ENCODE measurements at places on chromosomes 2 and 18. TPM values are rescaled to one million over a fixed set of nuclear protein-coding genes. Genes with fewer than 3 reads are reported as not detected.
A peak's percentile ranks its signal among the peaks of the same experiment; 100 is the strongest.

GRCh38 chr2:46298522-46299353 is 1.5 kb downstream of the EPAS1 start:
- no peaks in the 10 kb centered on the region for H3K36me3 ChIP-seq
- DNase-seq, result peak; percentile 19
- H3K4me3 ChIP-seq, result peak overlapping the region; percentile 45
- H3K4me1 ChIP-seq, result peaks cover 36% of the 10 kb centered on the region
- H3K27me3 ChIP-seq, result peaks cover 21% of the 10 kb centered on the region

DNA sequence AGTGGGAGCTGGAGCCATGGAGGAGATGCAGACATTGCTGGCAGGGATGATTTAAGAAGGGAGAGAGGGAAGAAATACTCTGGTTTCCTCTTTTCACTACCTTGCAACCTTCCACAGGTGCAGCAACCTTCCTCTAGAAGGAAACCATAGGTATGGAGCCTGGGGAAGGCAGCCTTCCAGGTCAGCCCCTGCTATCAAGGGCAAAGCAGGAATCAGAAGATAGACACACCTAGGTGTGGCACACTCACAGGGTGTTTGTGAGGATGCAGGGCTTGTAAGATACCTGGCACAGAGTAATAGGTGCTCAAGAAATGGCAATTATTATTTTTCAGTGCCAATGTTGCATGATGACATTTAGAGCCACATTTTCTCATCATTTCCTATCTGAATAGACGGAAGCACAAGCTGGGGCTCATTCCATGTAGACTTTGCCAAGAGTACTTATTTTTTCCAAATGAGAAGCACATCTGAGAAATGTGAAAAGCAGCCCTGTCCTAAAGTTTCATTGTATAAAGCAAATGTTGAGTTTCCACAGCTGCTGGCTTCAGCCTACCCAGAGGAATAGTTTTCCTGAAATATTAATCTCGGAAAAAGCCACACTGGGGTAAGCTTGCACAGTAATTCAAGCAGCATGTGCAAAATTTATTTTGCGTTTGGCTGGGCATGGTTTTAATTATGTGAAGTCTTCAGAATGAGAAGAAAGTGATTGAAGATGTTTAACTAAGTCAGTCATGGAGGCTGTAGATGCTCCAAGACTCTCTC is 20.6 kb downstream of the EVA1A start:
- no peak for DNase-seq
- no peaks in the 10 kb centered on the region for H3K36me3 ChIP-seq
- no peaks in the 10 kb centered on the region for H3K27me3 ChIP-seq
- no peak overlapping the region for H3K27ac ChIP-seq
- no peaks in the 10 kb centered on the region for H3K4me1 ChIP-seq

Gene WDSUB1
- polyA plus RNA-seq, result 5.8 TPM

DNA sequence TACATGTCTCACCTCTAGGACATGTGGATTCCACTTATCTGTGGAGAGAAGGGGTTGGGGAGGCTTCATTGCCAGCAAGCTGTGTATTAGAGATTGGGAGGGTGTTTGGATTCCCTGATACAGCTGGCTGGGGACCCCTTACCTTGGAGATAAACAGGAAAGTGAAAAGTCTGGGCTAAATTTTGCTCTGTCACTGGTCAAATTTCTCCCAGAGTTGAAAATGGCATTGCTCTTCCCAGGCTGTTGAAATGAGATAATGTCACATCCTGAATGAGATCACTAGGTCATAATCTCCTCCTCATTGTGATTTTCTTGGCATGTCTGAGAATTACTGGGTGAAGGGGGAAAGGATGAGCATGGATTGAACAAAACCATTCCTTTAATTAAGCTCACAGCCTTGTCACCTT is 265.0 kb upstream of the PARD3B start:
- H3K4me3 ChIP-seq, result no peak overlapping the region
- DNase-seq, result no peak
- no peaks in the 10 kb centered on the region for H3K36me3 ChIP-seq
- H3K27ac ChIP-seq, result no peak overlapping the region
- H3K27me3 ChIP-seq, result no peaks in the 10 kb centered on the region

GRCh38 chr2:175805442-175806124 is 196.5 kb downstream of the LNPK start:
- no peaks in the 10 kb centered on the region for H3K27me3 ChIP-seq
- no peaks in the 10 kb centered on the region for H3K4me1 ChIP-seq
- no peak overlapping the region for H3K27ac ChIP-seq

GRCh38 chr2:160035125-160035524 is 27.3 kb downstream of the PLA2R1 start:
- H3K36me3 ChIP-seq, result no peaks in the 10 kb centered on the region
- H3K4me3 ChIP-seq, result no peak overlapping the region
- H3K27ac ChIP-seq, result no peak overlapping the region
- H3K4me1 ChIP-seq, result no peaks in the 10 kb centered on the region
- DNase-seq, result no peak

Gene FLACC1
- polyA plus RNA-seq, result 0.77 TPM

DNA sequence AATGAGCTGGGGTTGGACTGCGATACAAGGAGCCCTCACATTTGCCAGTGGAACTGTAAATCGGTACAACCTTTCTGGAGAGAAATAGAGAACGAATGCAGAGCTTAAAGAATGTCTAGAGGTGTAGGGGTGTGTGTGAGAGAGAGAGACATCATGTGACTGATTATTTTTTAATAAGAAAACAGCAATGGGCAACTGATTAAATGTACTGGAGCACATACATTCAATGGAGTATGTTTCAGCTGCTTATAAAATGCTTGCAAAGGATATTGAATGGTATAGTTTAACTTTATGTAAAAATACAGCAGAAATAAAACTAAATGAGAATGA is 391 bp upstream of the TMEM17 start:
- peaks cover 4% of the 10 kb centered on the region for H3K4me1 ChIP-seq
- no peak for DNase-seq
- no peak overlapping the region for H3K4me3 ChIP-seq

GRCh38 chr2:153394686-153395085 is 83.9 kb downstream of the RPRM start:
- no peaks in the 10 kb centered on the region for H3K36me3 ChIP-seq
- H3K27me3 ChIP-seq, result no peaks in the 10 kb centered on the region
- H3K4me1 ChIP-seq, result no peaks in the 10 kb centered on the region
- no peak overlapping the region for H3K4me3 ChIP-seq
- DNase-seq, result no peak

DNA sequence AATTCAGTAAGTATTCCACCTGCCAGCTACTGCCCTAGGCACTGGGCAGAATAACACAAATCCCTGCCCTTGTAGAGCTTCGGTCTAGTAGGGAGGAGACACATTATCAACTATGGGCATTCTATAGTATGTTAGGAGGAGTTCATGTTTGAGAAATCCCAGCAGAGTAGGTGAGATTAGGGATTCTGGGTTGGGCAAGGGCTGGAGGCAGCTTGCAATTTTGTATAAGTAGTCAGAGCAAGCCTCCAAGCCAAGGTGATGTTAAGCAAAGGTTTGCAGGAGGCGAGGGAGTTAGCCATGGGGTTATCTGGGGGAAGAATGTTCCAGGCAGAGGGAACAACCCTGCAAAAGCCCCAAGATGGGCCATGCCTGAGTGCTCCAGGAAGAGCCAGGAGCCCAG is 187.9 kb upstream of the HS6ST1 start:
- no peak for DNase-seq
- H3K4me3 ChIP-seq, result no peak overlapping the region
- no peaks in the 10 kb centered on the region for H3K36me3 ChIP-seq
- H3K4me1 ChIP-seq, result no peaks in the 10 kb centered on the region
- H3K27me3 ChIP-seq, result no peaks in the 10 kb centered on the region
- H3K27ac ChIP-seq, result no peak overlapping the region

DNA sequence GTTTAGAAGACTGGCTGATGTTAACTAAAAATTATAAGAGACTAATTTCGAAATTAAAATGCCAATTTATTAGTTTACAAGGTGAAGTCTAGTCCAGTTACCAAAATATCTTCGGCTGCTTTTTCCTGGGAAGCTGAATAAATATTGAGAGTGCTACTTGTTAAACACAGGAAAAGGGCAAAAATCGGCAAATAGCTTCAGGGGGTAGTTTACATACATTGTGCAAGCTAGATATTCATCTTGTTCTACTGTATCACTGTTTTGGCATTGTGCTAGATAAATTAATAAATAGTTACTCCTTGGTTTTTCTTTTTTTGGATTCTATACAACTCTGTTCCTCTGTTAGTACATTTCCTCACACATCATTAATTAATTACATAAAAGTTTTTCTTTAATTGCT is 29.3 kb downstream of the NHEJ1 start:
- no peaks in the 10 kb centered on the region for H3K4me1 ChIP-seq
- H3K4me3 ChIP-seq, result no peak overlapping the region
- H3K27me3 ChIP-seq, result no peaks in the 10 kb centered on the region
- DNase-seq, result no peak
- H3K27ac ChIP-seq, result no peak overlapping the region
- no peaks in the 10 kb centered on the region for H3K36me3 ChIP-seq

Gene ARHGAP25
- 37.1 TPM for polyA plus RNA-seq

DNA sequence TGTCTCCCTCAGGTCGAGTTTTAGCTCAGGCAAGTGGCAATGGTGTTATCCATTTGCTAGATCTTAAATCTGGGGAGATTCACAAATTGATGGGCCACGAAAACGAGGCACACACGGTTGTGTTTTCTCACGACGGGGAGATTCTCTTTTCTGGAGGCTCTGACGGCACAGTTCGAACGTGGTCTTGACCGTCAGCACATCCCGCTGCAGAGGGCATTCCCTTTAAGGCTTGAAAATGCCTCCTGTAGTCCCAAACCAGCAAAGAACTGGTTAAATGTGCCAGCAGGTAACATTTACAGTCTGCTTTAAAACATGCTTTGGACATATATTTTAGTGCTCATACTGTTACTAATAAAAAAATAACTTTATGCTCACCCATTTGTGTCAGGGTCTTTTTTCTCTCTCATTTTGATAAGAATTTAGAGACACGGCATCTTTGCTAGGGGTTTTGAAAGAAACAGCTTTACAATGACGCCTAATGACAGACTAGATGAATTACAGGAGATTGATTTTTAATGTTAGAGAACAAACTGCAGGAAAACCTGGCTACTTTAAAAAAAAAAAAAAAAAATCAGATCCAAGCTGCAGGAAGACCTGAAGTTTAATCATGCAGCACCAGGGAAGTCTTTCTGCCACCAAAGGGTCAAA is 602 bp upstream of the VWC2L start:
- H3K36me3 ChIP-seq, result no peaks in the 10 kb centered on the region
- H3K4me3 ChIP-seq, result no peak overlapping the region
- H3K27ac ChIP-seq, result no peak overlapping the region
- H3K4me1 ChIP-seq, result no peaks in the 10 kb centered on the region
- H3K27me3 ChIP-seq, result no peaks in the 10 kb centered on the region

Measured in CD4-positive, alpha-beta memory T cell (primary cell).